ENCODE measurements at places on chromosomes 13 and 19. TPM values are rescaled to one million over a fixed set of nuclear protein-coding genes. Genes with fewer than 3 reads are reported as not detected.

Gene MYH14
- total RNA-seq = 5.9 TPM

Gene EPS8L1
- total RNA-seq = 0.81 TPM

- H3K27ac ChIP-seq = no peak overlapping the region
- H3K4me3 ChIP-seq = no peak overlapping the region
- no peaks in the 10 kb centered on the region for H3K27me3 ChIP-seq
- H3K4me1 ChIP-seq = no peaks in the 10 kb centered on the region
- no peak for DNase-seq
These were observed 15.0 kb downstream of the LIPE start for GRCh38 chr19:42412227-42412626.

DNA sequence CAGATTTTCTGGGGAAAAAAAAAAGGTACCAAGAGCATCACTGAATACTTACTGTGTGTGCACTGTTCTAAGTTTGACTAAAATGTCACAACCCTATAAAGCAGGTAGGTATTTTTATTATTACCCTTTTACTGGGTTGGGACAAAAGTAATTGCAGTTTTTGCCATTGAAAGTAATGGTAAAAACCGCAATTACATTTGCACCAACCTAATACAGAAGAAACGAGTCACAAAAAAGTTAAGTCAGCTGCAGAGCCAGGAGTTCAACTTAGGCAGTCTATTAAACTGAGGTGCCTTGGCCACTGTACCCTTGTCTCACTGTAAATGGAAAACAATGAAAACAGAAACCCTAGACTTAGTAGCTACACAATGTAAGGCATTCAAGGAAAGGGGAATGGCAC lies 281.9 kb downstream of the SUCLA2 start:
- DNase-seq = no peak
- no peaks in the 10 kb centered on the region for H3K27me3 ChIP-seq
- H3K4me3 ChIP-seq = no peak overlapping the region
- no peaks in the 10 kb centered on the region for H3K36me3 ChIP-seq
- H3K27ac ChIP-seq = no peak overlapping the region

- no peaks in the 10 kb centered on the region for H3K27me3 ChIP-seq
- H3K4me3 ChIP-seq = no peak overlapping the region
- H3K4me1 ChIP-seq = no peaks in the 10 kb centered on the region
- H3K36me3 ChIP-seq = no peaks in the 10 kb centered on the region
- H3K27ac ChIP-seq = no peak overlapping the region
- DNase-seq = no peak
These were observed 31.3 kb upstream of the GTF3A start for GRCh38 chr13:27393101-27393500.

Gene SIGLEC6
- total RNA-seq = 0.52 TPM

Gene IGFL2
- not detected for total RNA-seq

DNA sequence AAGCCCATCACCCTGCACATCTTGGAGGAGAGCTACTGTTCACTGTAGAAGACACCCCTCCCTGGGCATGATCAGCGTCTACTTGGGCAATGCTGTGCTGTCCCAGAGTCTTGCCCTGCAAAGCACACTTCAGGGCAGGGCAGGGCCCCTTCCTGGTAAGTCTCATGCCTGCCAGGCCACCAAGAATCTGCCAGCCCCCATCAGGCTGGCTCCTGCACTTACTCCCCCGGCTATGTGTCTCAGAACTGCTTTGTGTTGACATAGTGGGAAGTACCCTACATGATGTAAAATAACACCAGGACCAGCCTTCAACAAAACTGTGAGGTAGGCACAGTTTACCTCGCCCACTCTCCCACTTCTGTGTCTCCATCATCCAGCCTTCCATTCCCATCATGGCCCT lies 27.8 kb upstream of the ATP12A start:
- no peak overlapping the region for H3K27ac ChIP-seq
- no peaks in the 10 kb centered on the region for H3K36me3 ChIP-seq
- no peak overlapping the region for H3K4me3 ChIP-seq
- DNase-seq = no peak

Gene ALOX5AP
- 31.6 TPM for total RNA-seq
